Activated T-cell treated with anti-CD3 and anti-CD28 coated beads, Interleukin-2, amount 50 U/mL, for 4 hours (primary cell): ENCODE measurements at places on chromosomes 3 and 15. TPM values are rescaled to one million over a fixed set of nuclear protein-coding genes. Genes with fewer than 3 reads are reported as not detected.

GRCh38 chr15:85354948-85355347, 25.5 kb upstream of the AKAP13 start:
- no peak for DNase-seq

DNA sequence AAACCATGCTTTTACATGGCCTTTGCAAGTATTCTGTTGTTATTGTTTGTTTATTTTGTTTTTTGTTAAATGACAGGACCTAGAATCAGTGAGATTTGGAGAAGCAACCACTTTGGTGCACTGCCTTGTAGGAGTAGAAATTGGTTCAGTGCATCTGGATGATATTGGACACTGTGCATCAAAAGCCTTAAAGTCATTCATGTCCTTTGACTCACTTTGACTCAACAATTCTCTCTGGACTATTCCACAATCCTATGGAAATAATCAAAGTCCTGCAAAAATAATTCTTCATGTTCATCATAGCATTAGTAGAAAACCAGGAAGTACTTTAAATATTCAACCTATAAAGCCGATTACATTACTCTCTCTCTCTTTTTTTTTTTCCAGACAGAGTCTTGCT, 224.8 kb downstream of the ABHD5 start:
- DNase-seq: no peak

- DNase-seq: no peak
These were observed 24.8 kb upstream of the TRIM59 start for GRCh38 chr3:160474416-160474838.

DNA sequence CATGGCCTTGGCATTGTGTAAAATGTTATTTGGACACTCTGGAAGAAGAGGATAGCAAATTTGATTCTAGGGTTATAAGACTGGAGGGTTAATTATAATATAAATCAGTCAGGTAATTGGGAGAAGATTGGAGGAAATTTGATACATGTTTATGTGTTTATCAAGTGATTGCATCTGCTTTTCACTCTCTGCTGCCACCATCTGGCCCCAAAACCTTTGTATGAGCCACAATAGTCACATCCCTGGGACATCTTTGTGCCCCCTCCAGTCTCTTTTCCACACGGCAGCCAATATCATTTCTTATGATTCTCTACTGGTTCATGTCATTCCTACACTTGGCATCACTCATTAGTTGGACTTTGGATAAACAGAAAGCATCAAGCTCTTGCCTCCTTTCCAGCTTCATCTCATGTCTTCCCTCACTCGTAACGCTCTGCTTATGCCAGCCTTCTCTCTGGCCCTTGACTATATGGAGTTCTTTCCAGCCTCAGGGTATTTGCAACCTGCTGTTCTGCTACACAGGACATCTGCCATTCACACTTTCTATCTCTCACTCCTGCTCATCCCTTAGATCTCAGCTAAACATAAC, 602.3 kb upstream of the SUCLG2 start:
- DNase-seq: peak; percentile 12

DNA sequence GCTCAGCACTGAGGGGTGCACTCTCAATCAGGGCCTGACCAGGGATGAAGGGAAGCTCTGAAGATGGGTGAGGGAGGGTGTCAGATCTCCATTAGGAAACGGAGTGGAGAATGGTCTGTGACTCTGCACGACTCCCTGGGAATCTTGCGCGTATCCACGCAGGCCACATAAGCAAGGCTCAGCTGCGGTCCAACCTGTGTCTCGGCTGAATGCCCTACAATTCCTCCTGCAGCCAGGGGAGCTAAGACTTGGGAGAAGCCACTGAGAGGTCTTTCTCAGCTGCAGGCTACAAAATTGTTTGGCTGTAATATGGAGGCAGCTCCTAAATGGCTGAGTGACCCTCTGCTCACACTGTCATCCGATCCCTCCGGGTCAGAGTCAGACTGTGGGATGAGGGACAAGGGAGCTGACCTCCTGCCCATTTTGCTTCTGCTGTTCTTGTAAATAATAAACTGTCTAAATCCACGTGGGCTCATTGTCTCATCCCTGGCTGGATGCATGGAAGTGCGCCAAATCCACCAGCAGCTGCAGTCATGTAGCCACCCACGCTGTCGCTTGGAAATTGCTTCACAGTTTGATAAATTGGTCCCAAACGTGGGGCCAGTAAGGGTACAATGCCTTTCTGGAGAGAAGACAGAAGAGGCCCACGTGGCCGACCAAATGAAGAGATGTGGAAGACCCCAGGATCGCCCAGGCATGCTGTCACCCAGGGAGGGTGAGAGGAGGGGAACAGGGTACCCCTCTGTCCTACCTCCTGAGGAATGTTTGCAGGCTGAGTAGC, 30.5 kb downstream of the ALS2CL start:
- DNase-seq: no peak

DNA sequence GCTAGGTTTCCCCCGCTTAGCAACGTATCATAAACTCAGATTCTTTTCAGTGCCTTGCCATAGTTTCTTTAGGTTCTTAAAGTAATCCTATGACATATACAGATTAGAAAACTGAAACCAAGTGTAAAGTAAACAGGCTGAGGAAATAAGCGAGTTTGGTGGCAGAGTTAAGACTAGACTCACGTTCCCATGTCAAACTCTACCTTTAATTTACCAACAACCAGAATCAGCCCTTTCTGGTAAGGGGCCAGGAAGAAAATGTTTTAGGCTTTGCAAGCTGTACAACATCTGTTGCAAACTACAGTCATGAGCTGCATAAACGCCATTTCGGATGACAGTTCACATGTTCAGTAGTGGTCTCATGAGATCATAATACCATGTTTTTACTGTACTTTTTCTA, 128.0 kb upstream of the PRICKLE2 start:
- no peak for DNase-seq

DNA sequence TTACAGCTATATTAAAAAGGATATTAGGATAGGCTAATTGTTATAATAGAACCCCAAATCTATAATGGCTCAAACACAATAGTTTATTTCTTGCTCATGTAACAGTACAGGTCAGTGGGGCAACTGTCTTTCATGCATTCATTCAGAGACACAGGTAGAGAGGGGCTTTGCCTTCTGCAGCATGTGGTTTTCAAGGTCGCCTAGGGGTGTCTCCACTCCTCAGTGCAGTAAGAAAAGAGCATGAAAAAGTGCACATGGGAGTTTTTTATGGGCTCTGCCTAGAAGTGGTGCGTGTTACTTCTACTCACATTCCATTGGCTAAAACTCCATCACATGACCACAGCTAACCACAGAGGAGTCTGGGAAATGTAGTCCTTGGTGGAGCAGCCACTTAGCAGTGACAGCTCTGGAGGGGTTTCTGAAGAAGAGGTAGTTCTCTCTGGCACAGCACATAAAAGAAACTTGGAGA, 1.8 kb downstream of the ZBTB38 start:
- DNase-seq: peak; percentile 43

- DNase-seq: no peak
These were observed 80.3 kb downstream of the PEX5L start for GRCh38 chr3:179956416-179956830.

DNA sequence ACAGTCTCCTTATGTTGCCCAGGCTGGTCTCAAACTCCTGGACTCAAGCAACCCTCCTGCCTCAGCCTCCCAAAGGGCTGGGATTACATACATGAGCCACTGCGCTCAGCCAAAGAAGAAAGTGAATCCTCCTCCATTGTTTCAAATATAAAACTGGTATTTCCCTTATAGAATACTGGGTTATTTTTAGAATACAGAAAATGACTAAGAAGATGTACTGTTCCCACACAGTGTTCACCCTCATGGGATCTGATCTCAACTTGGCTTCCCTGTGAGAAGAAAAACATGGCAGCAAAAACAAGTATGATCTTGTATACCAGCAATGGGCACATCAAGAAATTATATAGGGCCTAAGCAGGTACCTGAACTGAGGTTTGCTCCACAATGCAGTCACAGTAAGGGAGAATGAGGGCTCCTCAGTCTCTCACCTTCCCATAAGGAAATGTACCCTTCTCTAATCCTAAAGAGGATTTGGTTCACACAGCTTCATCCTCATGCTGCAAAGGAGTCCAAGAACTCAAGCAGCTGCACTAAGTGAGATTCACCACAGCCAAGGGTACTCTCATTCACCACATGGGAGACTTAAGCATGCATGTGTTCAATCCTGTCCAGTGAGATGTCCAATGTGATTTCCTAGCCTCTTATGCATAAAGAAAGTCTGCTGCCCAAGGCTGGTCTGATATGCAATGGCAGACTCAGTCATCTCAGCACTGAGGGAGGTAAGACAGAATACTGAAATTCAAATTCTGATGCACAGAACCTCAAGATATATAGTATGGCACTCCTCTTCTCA, 25.8 kb downstream of the USP4 start:
- DNase-seq: no peak

GRCh38 chr3:99562990-99563607, 75.3 kb upstream of the COL8A1 start:
- DNase-seq: no peak

- no peak for DNase-seq
These were observed 168.0 kb downstream of the GMNC start for GRCh38 chr3:190694335-190695001.

DNA sequence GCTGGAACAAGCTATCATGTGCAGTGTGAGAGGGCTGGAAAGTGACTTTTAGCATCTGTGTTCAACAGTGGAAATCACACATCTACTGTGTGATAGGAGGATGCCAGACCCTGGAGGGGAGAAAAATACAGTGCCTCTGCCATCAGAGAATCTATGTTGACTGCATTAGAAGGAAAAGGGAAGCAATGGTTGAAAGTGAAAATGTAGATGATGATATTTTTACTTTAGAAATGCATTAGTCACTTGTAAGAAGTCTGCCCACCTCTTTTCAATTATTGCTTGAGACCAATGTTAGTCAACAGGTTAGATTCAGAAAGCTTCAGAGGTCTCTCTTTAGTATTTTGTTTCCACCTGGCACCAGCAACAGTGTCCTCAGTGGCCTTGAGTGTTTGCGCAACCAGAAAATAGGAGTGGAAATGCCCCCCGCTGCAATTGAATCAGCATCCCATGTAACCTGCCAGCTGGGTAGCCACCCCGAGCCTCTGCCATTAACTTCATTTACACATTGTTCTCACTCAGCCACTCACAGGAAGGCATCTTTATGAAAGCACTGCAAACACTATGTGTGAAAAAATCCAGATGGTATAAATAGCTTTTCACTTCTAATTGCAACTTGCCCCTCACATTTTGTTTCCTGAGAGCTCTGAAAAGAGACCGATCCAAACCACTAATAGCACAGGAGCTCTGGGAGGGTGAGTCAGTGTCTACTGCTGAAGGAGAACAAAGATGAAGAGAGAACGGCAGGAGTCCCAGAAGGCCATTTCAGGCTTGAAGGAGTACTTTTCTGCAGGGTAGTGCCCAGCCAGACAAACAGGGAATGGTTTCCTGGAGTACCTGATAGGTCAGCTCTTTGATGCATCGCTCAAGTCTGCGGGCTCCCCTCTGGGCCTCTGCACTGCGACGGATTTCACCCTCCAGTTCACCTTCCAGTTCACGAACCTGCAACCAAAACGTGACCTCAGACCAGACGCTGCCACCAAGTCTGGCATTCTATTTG, 92.1 kb downstream of the HHLA2 start:
- no peak for DNase-seq

DNA sequence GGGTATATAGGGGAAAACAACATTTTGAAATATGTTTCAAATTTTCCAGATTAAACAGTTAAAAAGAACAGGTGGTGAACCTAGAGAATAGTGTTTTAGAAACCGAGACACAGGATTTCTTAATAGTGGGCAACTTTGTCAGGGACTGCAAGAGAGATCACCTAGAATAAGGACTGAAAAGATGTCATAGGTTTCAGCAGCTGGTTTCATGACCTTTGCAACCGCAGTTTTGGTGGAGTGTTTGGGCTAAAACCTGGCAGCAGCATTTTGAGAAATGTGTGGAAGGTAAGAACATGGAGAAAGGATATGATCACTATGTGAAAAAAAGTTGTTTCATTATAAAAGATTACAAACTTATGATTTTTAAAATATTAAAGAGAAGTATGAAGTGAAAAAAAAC, 34.9 kb downstream of the PRKCI start:
- no peak for DNase-seq

DNA sequence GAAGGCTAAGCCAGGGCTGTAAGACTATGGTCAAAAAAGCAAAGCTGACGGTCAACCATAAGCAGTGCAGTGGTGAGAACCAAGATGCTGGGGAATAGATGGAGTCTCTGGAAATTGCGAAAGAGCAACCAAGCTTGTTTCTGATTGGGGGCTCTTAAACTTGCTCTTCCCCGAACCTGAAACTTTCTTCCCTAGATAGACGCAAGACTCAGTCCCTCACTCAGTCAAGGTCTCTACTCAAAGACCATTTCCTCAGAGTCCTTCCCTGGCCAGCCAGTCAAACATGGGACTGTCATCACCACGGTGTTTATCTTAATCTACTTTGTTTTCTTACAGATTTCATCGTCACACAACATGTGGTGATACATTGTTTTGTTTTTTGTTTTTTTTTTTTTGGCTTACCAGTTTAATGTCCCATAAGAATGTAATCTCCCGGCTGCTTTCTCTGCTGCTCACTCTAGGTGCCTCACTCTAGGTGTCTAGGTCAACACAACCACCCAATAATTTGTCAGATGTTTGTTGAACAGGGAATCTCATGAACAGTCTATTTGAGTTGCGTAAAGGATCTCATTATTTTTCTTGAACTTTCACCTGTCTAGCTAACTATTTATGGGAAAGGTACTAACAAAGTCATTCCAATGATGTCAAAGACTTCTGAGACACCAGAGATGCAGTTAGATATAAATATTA, 495.4 kb downstream of the FOXP1 start:
- DNase-seq: no peak

- DNase-seq: no peak
These were observed 49.9 kb downstream of the BTD start for GRCh38 chr3:15651396-15651795.

Gene FES
- total RNA-seq: 3.6 TPM
